ENCODE measurements at places on chromosomes 16 and 17.

- DNase-seq = no peak
Measured at GRCh38 chr17:9356488-9356911, 219.1 kb downstream of the STX8 start.

- no peak for DNase-seq
Measured at GRCh38 chr17:704111-704864, 10.4 kb downstream of the VPS53 start.

DNA sequence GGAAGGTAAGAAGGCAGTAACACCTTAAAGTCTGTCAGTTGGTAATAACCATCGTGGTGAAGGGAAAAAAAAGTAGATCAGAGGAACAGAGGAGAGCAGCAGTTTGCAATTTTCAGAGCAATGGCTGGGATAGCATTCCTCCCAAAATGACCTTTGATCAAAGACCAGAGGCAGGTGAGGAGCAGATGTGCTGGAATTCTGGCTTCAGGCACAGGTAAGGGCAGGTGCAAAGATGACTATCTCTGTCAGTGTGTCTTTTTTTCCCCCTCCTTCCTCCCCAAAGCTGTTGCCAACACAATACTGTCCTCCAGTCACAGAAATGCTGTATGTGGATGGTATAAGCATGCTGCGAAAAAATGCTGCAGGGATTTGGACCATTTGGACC lies 166.7 kb downstream of the XYLT1 start:
- DNase-seq = no peak

GRCh38 chr17:51761105-51761504 lies 397.4 kb downstream of the CA10 start:
- no peak for DNase-seq

DNA sequence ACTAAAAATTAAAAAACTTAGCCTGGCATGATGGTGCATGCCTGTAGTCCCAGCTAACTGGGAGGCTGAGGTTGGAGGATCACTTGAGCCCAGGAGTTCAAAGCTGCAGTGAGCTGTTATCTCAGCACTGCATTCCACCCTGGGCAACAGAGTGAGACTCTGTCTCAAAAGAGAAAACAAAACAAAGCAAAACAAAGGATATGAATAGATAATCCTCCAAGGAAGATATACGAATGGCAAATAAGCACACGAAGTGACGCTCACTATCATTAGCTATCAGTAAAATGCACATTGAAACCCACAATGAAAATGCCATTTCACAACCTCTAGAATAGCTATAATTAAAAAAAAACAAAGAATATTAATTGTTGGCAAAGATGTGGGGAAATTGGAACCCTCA lies 386.2 kb upstream of the CCL2 start:
- no peak for DNase-seq

GRCh38 chr16:8568231-8568617 lies 22.1 kb downstream of the TMEM114 start:
- DNase-seq = no peak

GRCh38 chr17:17051791-17052461 lies 9.7 kb downstream of the MPRIP start:
- DNase-seq = no peak

GRCh38 chr16:89363621-89364393 lies 126.6 kb downstream of the ANKRD11 start:
- DNase-seq = no peak

GRCh38 chr17:79814974-79815835 lies 18.3 kb upstream of the CBX8 start:
- no peak for DNase-seq

- no peak for DNase-seq
Measured at GRCh38 chr17:48722915-48723422, at the start of gene PRAC2. Gene PRAC2, plus strand, starts transcription at chr17:48723185. Its CDS starts 1,226 bp downstream, at chr17:48724411.

GRCh38 chr17:62625184-62625869 lies 2.1 kb upstream of the MRC2 start:
- DNase-seq = no peak

GRCh38 chr17:41967141-41967920 lies 736 bp downstream of the CNP start:
- DNase-seq = peak; percentile 23

GRCh38 chr17:52110923-52111581 lies 47.5 kb downstream of the CA10 start:
- no peak for DNase-seq

DNA sequence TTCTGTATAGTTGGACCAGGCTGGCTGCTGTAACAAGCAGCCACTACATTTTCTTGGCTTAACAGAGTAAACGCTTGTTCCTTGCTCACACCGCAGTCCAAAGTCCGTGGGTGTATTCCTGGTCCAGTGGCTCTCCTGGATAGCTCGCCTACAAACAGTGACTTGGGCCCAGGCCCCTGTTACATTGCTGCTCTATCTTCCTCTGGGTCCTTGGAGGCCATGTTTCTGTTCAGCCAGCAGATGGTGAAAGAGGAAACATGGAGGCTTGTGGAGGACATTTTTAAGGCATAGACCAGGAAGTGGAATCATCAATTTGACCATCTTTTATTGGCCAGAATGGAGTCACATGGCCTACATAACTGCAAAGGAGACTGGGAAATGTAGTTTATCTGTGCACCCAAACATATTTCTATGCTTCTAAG lies 55.1 kb downstream of the ATP2C2 start:
- peak; percentile 21 for DNase-seq

- no peak for DNase-seq
Measured at GRCh38 chr17:73068322-73069153, 23.9 kb downstream of the SLC39A11 start.

All from CD4-positive, alpha-beta T cell (primary cell).